ENCODE measurements at places on chromosomes 4 and X. TPM values are rescaled to one million over a fixed set of nuclear protein-coding genes. Genes with fewer than 3 reads are reported as not detected.

The SRPX gene
- total RNA-seq: 0.24 TPM

GRCh38 chr4:73387552-73387951, 16.5 kb upstream of the ALB start:
- DNase-seq: no peak

The PLXNA3 gene
- 33.7 TPM for total RNA-seq

- no peak for DNase-seq
Observed at GRCh38 chr4:123750044-123750443, 353.4 kb downstream of the SPRY1 start.

Data from activated CD4-positive, alpha-beta memory T cell treated with anti-CD3 and anti-CD28 coated beads for 36 hours (primary cell).